Stimulated activated CD4-positive, alpha-beta T cell treated with anti-CD3 and anti-CD28 coated beads, Interleukin-15, amount 100 ng/mL, for 24 hours (primary cell): ENCODE measurements at places on chromosomes 4 and X.

GRCh38 chr4:87824352-87824751, 8.4 kb upstream of the MEPE start:
- no peak for DNase-seq

DNA sequence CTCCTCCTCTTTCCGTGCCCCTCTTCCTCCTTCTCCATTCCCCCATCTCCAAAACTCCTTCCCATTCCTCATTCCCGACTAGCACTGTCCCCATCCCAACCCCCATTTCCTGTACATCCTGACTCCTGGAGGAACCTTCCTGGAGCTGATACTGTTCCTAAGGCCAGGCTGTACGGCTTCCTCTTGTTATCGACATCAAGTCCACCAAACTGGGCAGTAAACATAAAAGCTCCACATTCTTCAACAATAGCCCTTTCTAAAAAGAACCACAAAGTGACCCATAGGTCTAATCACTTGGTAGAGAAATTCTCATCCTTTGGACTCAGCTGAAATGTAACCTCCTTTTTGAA, 22.9 kb downstream of the AWAT2 start:
- DNase-seq = no peak

- no peak for DNase-seq
Observed at GRCh38 chr4:170009291-170009690, 16.9 kb downstream of the MFAP3L start.

DNA sequence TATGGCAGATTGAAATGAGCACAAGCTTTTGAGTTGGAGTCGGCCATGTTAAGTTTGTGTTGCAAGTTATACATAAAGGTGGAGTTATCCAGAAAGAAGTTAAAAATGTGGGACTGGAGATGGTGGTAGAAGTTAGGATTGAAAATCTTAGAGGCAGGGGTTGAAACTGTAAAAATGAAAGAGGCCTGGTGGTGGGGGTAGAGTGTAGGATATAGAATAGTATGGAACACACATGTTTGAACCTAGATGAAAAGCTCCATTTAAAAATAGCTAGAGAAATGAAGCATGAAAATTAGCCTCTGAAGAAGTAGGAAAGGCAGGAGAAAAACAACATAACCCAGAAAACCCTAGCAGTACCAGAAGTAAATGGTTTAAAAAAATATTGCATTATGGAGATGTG, 131.8 kb upstream of the ENPEP start:
- DNase-seq = no peak

DNA sequence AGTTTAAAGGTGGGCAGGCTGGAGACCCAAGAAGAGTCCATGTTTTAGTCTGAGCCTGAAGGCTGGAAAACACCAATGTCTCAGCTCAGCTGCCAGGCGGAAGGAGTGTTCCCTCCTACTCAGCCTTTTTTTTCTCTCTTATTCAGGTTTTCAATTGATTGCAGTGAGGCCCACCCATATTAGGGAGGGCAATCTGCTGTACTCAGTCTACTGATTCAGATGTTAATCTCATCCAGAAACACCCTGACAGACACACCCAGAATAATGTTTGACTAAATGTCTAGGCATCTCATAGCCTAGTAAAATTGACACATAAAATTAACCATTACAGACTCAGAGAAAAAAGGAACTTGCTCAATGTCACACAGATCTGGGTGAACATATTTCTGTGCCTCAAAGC, 347.1 kb downstream of the GBA3 start:
- no peak for DNase-seq

DNA sequence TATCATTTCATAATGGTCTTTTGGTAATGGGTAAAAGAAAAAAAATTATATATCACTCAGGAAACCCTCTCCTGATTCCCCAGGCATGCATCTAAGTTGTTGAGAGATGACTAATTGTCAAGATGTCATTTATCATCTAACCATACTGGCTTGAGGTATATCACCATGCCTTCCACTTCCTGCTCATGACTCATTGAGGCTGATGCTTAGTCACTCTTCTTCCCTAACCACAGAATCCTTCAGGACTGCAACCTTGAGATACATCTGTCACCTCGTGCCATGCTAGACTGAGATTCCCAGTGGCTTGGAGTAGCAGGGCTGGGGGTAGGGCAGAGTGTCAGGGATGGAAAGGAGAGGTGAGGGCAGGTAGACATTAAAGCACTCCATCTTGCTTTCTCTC, 782.5 kb upstream of the INTU start:
- DNase-seq = no peak

DNA sequence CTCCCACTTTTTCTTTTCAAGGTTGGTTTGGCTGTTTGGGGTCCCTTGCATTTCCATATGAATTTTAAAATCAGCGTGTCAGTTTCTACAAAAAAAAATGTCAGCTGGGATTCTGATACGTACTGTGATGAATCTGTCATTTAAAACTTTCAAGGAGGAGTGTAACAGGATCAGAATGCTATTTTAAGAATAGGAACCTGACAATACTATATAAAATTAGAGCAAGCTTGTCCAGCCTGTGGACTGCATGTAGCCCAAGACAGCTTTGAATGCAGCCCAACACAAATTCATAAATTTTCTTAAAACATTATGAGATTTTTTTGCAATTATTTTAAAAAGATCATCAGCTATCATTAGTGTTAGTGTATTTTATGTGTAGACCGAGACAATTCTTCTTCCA, 56.5 kb downstream of the TMEM164 start:
- no peak for DNase-seq

- DNase-seq = no peak
Observed at GRCh38 chr4:171928336-171928735, 115.1 kb downstream of the GALNTL6 start.

GRCh38 chr4:137194670-137195069, 337.6 kb downstream of the PCDH18 start:
- DNase-seq = no peak

GRCh38 chr4:34720571-34720970, 1523.7 kb downstream of the ARAP2 start:
- DNase-seq = no peak

DNA sequence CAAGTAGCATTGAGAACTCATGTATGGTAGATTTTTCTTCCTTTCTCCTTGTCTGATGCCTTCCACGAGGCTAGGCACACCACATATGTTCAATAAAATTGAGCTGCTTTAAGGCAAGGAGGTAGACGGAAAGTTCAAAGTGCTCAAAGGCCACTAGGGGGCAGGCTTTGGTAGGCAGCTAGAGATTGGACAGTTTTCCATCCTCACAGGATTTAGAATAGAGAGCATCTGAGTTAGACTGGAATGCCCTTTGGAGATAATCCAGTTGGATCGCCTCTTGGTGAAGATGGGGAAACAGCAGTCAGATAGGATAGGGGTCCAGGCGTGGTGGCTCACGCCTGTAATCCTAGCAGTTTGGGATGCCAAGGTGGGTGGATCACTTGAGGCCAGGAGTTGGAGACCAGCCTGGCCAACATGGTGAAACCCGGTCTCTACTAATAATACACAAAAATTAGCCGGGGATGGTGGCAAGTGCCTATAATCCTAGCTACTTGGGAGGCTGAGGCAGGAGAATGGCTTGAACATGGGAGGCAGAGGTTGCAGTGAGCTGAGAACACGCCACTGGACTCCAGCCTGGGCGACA, 30.4 kb downstream of the ELF4 start:
- peak; percentile 64 for DNase-seq

GRCh38 chr4:10102474-10103332, 13.9 kb downstream of the WDR1 start:
- DNase-seq = no peak

- DNase-seq = no peak
Observed at GRCh38 chr4:189804894-189805293, 135.8 kb upstream of the FRG1 start.

DNA sequence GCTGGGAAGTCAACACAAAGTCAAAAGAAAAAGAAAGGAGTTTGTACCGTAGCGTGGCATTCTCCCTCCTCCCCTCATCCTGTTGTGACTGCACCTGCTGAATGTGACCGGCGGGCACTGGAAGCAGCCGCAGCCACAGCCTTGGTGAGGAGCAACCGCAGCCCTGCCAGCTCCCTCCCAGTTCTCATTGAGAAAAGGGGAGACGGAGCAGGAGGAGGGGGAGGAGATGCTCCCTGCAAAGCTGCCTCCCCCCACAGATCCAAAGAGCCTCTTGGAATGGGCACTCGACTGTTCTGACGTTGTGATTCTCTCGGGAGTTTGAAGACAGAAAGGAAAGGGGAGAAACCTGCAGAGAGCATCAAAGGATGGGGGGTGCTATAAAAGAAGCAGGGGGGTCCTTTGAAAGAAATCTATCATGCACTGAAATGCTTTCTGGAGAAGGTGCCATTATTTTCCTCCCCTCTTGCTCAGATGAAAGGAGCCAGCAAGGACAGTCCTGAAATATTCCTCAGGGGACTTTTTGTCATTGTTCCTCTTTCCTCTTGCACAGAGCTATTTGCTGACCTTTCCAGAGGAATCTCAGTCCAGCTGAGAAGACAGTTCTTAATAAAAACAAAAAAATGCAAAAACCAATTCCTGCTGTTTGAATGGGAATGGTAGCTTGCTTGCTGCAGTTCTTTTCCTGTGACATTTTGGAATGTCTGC, 429.7 kb downstream of the MAPK10 start:
- no peak for DNase-seq

DNA sequence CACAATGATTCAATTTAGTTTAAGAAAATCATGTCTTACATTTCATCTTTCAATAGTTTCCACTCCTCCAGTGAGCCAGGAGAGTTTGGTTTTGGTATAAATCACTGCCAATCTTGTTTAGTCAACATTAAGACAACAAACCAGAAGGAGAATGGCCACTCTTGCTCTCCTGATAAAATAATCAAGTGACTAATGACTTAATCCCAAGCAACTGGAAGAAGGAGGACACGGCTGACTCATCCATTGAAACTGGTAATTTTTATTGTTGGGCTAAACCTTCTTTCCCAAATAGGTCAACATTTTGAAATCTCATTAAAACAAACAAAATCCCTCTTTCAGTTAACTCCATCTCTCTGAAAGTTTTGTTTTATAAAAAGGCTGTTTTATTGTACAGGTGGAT, 230.2 kb downstream of the CLCN4 start:
- DNase-seq = no peak

- no peak for DNase-seq
Observed at GRCh38 chr4:56102601-56103000, 153.9 kb downstream of the CEP135 start.

- no peak for DNase-seq
Observed at GRCh38 chrX:40808203-40808602, 72.9 kb upstream of the MED14 start.

DNA sequence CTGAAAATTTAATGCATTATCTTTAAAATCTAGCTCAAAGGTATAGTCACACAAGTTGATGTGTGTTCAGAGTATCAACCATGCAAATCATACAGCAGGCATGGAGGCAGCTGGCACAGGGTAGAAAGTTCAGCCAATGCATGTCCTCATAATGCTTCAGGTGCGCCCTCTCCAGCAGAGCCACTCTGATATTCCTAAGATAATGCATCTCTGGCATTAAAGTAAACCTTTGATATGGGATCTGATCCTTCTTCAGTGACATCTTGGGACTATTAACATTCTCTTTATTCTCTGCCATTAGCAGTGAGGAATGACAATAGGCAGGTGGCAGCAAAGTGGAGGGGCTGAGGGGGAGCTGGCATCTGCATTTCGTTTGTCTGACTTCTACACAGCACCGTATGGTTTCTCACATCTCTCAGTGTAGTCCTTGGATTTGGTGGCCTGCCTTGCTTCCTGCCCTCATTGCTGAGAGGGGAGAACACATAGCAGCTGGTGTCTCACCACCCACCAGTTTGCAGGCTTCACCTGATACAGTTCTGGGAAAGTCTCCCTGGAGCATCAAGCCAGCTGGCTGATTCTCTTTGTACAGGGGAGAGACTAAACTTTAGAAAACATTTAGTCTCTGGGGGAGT, 168.7 kb upstream of the TBC1D9 start:
- DNase-seq = no peak

DNA sequence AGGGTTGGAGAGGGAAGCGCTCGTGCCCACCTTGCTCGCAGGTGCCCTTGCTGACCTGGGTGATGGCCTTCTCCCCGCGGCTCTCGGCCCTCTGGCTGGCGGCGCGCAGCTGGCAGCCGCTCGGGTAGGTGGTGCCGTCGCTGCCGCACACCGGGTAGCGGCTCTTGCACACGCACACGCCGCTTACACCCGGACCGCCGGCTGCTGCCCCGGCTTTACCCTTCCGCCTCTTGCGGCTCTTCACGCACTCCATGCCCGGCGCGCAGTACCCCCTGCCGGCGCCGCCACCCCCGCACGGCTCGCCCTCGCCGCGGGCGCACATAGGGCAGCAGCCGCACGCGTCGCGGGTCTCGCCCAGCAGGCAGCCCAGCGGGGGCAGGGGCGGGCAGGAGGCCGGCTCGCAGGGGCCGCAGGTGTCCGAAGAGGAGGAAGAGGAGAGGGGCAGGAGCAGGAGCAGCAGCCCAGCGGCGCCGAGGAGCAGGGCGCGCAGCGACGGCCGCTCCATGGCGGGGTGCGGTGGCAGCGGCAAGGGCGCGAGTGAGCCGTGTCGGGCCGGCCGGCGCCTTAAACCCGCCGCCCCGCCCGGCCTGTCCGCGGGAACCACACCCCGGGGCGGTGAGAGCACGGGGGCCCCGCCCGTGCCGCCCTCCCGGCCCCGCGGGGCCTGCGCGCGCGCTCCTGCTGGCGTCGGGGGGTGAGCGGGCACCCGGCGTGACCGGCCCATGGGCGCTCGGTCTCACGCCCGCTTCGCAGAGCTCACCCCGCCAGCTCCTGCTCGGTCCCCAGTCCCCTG, at the start of gene IGFBP7:
IGFBP7 (minus strand) TSS at position 539 of the 793 bp plus-strand sequence; CDS start at position 505, 34 bp downstream.
- peak; percentile 9 for DNase-seq

- DNase-seq = no peak
Observed at GRCh38 chr4:113969709-113970334, 9.6 kb downstream of the ARSJ start.
